ENCODE measurements at places on chromosomes 3 and 15.

GRCh38 chr15:81074773-81075172, 59.3 kb upstream of the CFAP161 start:
- no peak for DNase-seq

GRCh38 chr3:14129296-14129695, 4.4 kb downstream of the TMEM43 start:
- no peak for DNase-seq

DNA sequence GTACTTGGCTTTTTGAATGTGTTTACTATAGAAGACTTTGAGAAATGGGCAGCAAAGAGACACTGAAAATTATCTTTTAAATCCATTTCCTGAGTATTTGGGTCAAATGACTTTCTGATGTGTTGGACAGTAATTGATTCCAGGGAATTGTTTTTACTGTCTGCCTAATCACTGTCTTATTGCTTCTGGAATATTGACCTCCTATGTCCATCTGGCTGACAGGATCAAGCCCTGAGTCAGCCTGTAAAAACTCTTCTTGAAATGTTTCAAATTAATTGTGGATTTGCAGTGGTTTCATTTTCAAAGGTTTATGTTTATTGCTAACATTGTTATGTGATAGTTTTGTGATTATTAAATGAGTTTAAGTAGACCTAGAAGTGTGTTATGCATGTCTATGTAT, 50.6 kb upstream of the MLF1 start:
- DNase-seq, result no peak

DNA sequence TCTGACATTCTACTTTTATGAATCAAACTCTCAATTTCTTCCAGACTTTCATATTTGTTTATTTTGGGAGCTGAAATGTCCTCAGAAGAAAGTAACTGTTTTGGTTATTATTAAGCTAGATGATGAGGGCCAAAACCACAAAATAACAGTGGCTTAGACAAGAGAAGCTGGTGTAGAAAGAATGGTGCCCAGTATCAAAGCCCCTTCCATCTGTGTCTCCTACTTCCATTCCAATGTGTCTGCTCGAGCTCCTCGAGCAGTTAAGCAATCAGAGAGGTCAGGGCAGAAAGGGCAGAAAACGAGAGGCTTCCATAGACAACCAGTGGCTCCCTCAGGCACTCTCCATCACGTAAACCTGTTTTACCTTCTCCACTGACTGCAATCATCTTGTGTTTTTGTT, 59.7 kb upstream of the MAGI1 start:
- no peak for DNase-seq

GRCh38 chr15:72947709-72948108, 104.6 kb upstream of the NEO1 start:
- DNase-seq, result no peak

- no peak for DNase-seq
Observed at GRCh38 chr3:156397534-156397933, 157.4 kb downstream of the SSR3 start.

DNA sequence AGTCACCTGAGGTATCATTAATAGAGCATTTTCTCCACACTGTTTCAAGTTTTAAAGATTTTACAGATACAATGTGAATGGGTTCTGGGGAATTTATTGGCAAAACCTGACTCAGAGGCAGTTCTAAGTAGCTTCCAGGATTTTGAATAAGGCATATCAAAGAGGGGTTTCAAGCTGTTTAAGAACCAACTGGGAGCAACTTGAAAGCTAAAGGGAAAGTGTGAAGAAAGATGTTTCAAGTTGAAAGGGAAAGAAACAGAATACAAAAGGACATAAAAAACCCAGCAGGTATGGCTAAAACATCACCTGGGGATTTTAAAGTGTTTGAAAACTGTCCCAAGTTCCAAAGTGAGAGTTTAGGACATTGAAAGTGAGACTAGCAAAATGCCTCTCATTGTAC, 17.8 kb upstream of the SERPINI2 start:
- no peak for DNase-seq

DNA sequence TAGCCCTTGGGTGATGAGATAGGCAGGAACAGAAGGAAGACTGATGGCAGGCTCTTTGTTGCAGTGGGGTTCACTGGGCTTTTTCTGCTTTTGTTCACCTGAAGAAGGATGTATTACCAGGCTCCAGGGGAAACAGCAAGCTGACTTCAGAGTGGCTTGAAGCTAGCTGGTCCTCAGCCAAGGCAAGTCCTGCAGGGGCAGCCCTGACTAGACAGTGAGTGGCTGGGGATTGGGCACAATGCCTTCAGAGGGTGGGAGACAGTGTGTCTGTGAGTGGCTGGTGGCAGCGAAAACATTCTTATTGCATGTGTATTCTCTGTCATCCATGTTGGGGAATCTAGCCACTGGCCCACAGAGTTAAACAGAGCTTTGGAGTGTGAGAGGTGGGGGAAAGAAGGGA, 2.3 kb upstream of the TEX264 start:
- no peak for DNase-seq
